ENCODE measurements at places on chromosomes 3 and 15.

- no peak for DNase-seq
Measured at GRCh38 chr15:57323806-57324589, 52.3 kb upstream of the CGNL1 start.

GRCh38 chr15:53811530-53811929 lies 52.1 kb upstream of the WDR72 start:
- DNase-seq, result no peak

- peak; percentile 9 for DNase-seq
Measured at GRCh38 chr15:99438691-99439523, 126.9 kb upstream of the MEF2A start.

DNA sequence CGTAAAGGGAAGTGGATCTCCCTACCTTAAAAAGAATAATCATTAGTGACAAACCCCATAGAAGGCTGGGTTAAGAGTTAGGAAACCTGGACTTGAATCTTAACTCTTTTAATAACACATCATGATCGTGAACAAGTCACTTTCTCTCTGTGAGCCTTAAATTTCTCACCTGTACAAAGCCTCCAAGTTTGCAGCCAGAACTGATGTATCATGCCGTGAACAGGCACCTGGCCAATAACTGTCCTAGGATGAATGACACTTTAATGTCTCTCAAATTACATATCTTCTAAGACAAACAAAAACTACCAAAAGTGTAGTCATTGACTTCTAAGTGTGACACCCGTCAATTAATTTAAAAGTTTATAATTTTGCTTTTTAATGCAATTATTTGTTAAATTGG lies 3.9 kb downstream of the UPK1B start:
- no peak for DNase-seq

DNA sequence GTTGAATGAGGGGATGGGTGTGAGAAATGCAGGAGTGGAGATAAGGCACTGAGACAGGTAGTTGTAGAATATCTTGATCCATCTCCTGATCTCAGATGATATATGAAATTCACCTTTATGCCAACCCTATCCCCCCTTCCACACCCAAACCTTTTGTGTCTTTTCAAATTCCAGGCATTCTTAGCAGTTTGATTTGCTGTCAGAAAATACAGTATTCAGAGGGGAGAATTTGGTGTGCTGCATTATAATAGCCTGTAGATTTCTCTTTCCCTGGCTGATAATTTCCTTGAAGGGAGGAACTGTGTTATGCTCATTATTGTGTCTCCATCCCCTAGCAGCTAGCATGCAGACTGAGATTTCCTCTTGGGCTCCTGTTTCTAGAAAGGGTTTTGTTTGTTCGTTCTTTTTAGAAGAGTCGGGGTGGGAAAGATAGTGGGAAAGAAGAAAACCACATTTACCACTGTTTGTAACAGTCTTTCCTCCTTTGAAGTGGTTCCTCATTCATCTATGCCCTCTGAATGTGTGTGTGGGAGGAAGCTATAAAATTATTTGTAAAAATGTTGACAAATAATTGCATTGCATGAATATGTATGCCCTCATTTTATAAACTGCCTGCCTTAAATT lies 373.4 kb downstream of the DIPK2A start:
- DNase-seq, result no peak

DNA sequence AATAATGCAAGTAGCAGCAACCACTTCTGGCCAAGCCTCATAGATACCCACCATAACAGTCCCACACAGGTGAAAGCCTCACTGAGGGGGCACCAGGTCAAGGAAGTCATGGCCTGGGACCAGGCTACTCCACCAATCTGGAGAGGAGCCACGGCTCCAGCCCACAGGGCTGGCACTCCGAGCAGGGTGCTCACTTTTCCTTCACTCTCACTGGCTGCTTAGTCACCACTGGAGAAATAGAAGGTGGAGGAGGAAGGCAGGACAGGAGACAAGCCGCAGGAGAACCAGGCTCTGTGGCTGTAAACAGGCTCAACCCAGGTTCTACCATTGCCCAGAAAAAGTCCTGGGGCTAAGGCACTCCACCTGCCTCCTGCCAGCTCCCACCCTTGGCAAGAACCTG lies 1.2 kb downstream of the USP19 start:
- no peak for DNase-seq

DNA sequence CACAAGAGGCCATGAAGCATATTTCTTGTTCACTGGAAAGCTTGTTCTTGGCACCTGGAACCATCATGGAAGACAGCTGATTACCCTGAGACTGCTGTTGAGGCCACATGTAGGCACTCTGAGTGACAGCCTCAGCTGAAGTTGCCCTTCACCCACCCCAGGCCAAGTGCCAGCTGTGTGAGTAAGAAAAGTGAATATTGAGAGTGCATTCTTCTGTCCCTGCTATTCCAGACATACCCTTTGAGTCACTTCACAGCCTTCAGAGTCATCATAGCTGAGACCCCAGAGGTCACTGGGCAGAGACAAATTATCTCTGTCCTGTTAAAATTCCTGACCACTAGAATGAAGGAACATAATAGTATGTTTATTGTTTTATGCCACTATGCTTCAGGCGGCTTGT lies 79.6 kb downstream of the NFKBIZ start:
- no peak for DNase-seq

DNA sequence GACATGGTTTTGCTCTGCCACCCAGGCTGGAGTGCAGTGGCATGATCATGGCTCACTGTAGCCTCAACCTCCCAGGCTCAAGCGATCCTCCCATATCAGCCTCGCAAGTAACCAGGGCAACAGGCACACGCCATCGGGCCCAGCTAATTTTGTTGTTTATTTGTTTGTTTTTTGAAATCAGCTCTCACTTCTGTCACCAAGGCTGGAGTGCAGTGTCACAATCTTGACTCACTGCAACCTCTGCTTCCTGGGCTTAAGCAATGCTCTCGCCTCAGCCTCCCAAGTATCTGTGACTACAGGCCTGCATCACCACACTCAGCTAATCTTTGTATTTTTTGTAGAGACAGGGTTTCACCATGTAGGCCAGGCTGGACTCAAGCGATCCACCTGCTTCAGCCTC lies 26.3 kb upstream of the PLCH1 start:
- DNase-seq, result no peak

- no peak for DNase-seq
Measured at GRCh38 chr3:177742273-177742672, 545.0 kb upstream of the TBL1XR1 start.

GRCh38 chr3:89923921-89924610 lies 816.6 kb downstream of the EPHA3 start:
- no peak for DNase-seq

- no peak for DNase-seq
Measured at GRCh38 chr3:152405915-152406802, 137.4 kb downstream of the MBNL1 start.

DNA sequence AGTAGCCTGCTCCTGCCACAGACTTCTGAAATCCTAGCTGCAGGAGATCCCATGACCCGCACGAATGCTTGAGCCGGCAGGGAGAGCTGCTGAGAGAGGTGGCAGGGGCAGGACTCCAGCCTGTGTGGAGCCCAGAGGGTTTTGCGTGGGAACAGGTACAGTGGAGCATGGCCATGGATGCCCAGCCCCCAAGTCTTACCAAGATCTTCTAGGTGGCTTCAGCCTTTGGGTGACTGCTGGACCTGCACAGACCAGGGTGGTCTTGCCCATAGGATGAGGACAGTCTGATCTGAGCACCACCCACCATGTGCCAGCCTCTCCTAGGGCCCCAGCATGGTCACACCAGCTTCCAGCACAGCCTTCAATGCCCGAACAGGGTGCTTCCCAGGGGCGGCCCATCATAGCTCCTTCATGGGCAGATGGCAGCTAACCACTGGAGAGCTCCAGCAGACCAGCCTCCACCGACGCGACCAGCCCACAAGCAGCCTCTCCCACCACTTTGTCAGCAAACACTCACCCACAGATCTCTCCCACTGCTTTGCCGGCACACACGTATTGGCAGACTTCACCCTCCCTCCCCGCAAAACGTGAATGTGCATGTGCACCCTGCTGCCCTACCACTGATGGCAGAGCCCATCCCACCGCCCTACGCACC lies 56.0 kb downstream of the ADAMTS17 start:
- no peak for DNase-seq

DNA sequence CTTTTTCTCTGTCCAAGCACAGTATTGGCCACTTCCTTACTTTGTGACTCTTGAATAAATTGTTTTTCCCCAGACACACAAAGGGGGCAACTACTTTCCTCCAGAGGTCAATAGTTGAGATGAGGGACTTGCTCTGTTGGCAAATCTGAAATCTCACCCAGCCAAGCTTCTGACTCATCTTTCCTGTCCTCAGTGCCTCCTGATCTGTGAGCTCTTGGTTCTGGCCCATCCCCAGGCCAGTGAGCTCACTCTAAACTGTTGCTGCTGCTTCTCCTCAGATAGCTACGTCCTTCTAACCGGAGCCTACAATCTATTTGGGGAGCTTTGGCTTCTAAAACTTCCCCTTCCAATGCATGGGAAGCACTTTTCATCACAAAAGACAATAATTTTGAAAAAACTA lies 50.0 kb upstream of the NMD3 start:
- no peak for DNase-seq

GRCh38 chr15:90234096-90234988 lies at the start of gene GDPGP1:
TSS of gene GDPGP1 (plus strand) at chr15:90234209. CDS start at chr15:90240909, 6,700 bp downstream.
- no peak for DNase-seq

- DNase-seq, result peak; percentile 34
Measured at GRCh38 chr3:194058189-194058571, 77.8 kb upstream of the HES1 start.

DNA sequence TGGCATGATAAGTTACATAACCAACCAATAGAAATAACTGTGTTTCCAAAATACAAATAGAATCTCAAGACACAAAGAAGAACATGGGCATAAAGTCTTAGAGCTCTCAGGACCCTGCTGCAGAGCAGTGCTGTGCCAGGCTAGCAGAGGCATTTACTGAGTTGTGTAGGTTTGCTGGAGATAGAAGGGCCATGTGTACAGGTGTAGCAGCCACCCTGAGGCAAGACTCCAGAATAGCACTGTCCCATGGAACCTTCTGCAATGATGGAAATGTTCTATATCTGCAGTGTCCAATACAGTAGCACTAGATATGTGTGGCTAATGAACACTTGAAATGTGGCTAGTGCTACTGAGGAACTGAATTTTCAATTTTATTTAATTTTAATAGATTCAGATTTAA lies 267.0 kb upstream of the UMPS start:
- no peak for DNase-seq

- no peak for DNase-seq
Measured at GRCh38 chr15:52180851-52181450, 10.2 kb downstream of the GNB5 start.

- no peak for DNase-seq
Measured at GRCh38 chr3:156902916-156903315, 76.8 kb downstream of the LEKR1 start.

GRCh38 chr3:127748754-127749327 lies 73.5 kb downstream of the MGLL start:
- DNase-seq, result no peak

GRCh38 chr3:10192953-10193691 lies 28.4 kb downstream of the IRAK2 start:
- no peak for DNase-seq

DNA sequence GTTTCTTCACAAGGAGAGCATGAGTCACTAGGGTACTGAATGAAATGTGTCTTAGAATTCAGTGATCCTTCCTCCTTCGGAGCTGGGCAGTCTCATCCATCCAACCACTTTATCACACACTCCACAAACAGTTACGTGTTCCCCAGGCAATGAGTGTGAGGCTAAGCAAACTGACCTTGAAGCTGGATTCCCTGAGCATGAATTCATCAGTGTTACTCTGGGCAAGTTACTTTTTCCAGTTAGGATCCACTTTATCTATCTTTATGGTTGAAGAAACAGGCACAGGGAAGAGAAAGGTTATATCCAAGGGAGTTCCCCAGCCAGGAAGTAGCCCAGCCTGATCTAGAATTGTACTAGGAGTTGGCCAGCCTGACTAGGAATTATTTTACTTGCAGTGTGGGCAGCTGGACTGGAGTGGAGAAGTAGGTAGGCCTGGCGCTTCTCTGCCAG lies 17.1 kb upstream of the GCNT3 start:
- DNase-seq, result no peak

DNA sequence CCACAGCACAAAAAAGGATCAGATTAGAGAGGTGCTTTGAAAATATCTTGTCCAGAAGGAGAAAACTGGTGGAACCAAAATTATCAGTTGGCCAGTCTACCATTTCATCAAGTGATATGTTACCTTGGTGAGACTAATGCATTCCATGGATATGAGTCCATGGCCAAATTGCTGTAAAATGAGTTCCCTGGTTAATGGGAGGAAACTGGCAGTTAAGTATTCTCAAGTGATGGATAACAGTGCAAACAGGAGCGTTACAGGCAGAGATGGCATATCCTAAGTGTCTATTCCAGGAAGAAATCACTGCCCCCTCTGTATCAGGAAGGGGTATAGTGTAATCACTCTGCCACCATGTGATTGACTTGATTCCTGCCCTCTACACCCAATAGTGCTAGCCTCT lies 34.0 kb downstream of the MYRIP start:
- DNase-seq, result no peak

DNA sequence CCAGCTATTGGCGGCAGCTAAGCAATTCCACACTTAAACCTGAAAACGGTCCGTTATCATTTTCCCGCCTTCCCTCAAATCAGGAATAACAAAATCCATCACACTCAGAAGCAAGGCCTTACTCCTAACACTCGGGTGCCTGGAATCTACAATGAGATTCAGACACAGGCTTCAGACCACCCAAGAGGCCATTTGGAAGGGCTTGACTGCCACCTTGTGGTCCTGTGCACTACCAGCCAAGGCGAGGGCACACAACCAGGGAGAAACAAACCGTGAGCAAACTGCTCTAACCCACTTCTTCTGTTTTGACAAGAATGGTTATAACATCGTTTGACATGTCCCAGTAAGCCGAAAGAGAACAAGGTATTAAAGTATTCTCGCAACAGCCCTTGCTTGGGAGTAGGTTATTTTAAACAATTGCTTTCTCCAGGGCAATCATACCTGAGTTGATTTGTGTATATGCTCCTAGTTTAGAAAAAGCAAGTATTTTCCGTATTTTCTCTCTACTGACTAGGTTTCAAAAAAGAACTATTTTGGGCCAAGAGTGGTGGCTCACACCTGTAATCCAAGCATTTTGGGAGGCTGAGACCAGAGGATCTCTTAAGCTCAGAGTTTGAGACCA lies 40.1 kb upstream of the TAFA4 start:
- DNase-seq, result peak; percentile 78

DNA sequence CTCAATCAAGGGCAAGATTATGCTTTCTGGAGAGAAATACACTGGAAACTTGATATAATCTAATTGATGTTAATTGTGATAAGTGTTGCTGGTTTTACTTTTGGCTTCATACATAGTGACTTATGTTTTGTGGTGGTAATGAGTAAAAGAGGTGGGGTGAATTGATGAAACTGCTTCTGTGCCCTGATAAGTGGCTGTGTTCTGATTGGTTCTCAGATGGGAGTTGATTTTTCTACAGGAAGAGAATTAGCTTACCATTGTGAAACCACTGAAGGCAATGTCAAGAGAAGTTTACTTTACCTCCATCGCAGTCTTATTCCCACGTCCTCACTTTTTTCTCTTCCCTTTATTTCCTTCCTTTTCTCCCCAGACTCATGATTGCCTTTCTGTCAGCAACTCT lies 23.8 kb downstream of the TMEM45A start:
- DNase-seq, result no peak

GRCh38 chr3:14318646-14319045 lies 83.8 kb upstream of the SLC6A6 start:
- DNase-seq, result no peak

- DNase-seq, result no peak
Measured at GRCh38 chr3:157063926-157064325, 96.0 kb downstream of the CCNL1 start.

Data from dorsolateral prefrontal cortex (tissue), 122 donors.